Activated CD4-positive, CD25-positive, alpha-beta regulatory T cell (primary cell): ENCODE measurements at places on chromosomes 4 and X.

DNA sequence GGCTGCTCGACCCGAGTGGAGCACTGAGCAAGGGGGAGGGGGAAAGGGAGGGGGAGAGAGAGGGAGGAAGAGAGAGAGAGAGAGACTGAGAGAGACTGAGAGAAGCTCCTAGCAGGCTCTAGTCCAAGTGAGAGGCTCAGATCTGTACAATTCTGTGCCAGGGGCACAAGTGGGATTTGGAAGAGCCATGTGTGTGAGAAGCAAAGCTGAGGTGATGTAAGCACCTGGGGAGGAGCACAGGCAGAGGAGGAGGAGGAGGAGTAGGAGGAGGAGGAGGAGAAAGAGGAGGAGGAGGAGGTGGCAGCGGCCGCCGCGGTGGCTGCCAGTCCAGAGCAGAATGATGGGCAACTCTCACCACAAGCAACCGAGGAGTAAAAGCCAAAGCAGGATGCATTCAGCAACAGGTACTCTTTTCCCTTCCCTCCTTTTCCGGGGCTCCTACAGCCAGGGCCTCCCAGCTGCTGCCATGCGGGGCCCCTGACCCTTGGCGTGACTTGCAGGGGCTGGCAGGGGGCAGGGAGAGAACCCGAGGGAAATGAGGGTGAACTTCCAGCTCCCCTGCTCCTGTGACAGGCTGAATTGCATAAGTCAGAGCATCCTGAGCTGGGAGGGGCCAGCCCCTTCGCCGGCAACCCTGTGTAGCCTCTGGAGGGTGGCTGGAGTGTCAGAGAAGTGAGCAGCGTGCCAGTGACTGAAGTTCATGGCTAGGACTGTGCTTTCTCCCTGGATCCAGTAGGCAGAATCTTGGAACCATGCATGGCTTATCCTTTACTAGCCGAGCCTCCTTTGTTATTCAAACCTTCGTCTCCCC is 62.2 kb downstream of the RTL5 start:
- DNase-seq = no peak

DNA sequence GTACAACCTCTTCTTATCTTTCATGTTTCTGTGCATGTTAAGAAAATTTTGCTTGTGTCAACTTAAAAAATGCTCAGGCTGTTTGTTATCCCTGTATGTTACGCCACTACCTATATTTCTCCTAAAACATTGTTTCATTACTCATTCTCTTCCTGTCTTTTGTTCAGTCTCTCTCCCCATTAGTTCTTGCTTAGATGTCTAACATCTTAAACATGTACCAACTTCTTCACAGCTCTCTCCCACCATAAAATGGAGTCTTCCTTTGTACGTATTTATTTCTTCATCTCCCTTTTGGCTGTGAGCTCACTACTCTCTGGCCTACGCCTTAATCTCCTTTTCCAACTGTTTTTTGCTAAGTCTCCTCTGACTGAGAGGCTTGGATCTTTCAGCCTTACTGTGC is 36.4 kb downstream of the PCDH7 start:
- no peak for DNase-seq

- DNase-seq = no peak
Observed at GRCh38 chr4:158836002-158836369, 67.2 kb downstream of the FNIP2 start.

GRCh38 chrX:154372612-154373022 is 1.8 kb downstream of the FLNA start:
- DNase-seq = no peak

DNA sequence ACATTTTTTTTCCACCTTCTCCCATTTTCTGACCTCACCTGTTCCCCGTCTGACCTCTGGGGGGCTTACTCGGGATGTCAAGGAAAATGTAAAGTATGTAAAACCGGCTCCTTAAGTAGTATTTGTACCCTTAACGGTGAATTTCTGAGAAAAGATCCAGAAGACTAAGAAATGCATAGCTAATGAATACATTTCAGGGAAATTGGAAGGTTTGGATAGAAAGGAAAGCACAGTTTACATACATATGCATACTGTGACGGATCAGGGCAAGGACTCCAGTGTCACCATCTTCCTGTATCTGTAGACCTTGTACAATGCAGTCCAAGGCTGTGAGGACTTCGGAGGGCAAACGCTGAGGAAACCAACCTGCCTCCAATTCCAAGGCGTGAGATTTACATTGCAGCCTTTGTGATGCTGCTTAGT is 2185.9 kb upstream of the TENM3 start:
- no peak for DNase-seq

GRCh38 chrX:19576742-19577141 is 61.4 kb upstream of the MAP3K15 start:
- no peak for DNase-seq

GRCh38 chr4:184349283-184350039 is 124.9 kb downstream of the IRF2 start:
- DNase-seq = no peak

- DNase-seq = no peak
Observed at GRCh38 chr4:169279108-169279507, 8.4 kb upstream of the SH3RF1 start.

DNA sequence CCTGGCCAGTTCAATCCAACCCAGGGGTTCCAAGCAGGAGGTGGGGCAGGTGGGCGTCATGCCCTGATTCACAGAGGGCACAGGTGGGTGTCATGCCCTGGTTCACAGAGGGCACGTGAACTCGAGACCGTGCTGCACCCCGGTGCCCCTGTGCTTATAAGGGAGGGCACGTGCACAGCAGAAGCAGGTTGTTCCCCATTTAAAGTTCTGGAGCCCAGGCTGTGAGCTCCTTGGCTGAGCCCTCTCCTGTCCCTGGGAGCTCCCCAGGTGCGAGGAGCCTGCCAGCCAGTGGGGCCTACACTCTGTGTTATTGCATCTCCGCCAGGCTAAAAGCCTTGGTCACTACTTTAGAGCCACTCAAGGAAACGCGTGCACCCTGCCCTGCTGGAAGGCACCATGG is 3.2 kb upstream of the CPZ start:
- DNase-seq = no peak
